ENCODE measurements at places on chromosomes 2 and 18.

- DNase-seq = no peak
Measured at GRCh38 chr18:5840547-5840946, 54.8 kb downstream of the TMEM200C start.

GRCh38 chr2:159968279-159968900 is 94.0 kb downstream of the PLA2R1 start:
- peak; percentile 23 for DNase-seq

GRCh38 chr18:37407571-37407970 is 158.0 kb downstream of the CELF4 start:
- no peak for DNase-seq

- DNase-seq = no peak
Measured at GRCh38 chr2:167471734-167472133, 583.5 kb downstream of the XIRP2 start.

DNA sequence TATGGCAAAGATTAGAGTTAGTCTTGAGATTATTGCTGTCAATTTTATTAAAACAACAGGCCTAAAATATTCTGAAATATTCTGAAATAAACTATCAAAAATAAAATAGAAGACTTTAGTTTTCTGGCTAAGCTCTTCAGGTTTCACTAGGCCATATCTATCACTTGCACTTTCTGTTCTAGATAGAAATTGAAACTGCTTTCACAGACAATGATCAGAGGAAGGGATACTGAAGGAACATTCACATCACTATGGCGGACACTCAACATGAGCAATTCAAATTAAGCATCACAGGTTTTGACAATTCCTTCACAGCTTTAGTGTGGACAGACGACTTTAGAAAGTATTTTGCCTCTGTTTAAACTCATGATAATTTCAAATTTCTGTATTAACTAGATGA is 586.4 kb upstream of the REG3G start:
- DNase-seq = no peak

- no peak for DNase-seq
Measured at GRCh38 chr18:62285281-62285680, 39.8 kb upstream of the TNFRSF11A start.

- peak; percentile 38 for DNase-seq
Measured at GRCh38 chr2:27074738-27075565, 3.5 kb upstream of the EMILIN1 start.

DNA sequence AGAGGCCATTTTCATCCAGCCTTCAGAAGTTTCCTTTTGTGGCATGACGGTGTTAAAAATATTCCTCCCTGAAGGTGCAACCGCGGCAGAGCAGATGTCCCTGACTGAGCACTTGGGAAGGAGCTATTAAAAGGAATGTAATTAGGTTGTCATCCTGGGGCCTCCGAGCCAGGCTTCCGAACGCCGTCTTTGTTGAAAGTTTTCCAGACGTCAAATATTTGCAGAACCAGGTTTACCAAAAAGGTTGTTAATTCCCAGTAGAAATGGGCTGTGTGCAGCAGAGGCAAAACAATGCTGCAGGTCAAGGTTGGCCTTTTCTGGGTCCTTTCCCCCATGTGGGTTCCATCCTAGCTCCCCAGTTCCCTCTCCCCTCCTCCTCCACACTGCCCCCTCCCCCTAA is 110.0 kb upstream of the STPG4 start:
- DNase-seq = peak; percentile 31

DNA sequence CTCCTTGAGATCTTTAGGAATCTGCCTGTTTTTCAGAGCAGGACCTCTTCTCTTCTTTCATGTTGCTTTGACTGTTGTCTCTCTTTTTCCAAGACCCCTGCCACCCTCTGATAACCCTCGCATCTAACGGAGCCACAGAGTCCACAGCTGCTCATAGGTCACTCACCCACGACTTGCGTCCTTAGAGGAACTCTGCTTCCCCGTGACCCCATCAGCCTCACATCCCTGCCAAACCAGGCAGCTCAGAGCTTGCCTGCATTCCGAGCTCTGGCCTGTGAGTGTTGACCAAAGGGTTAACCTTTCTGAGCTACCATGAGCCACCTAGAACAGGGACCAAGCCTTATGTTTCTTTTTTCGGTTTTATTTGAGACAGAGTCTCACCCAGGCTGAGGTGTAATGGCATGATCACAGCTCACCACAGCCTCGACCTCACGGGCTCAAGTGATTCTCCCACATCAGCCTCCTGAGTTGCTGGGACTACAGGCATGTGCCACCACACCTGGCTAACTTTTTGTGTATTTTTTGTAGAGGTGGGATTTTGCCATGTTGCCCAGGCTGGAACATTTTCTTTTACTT is 36.4 kb downstream of the CABLES1 start:
- no peak for DNase-seq

DNA sequence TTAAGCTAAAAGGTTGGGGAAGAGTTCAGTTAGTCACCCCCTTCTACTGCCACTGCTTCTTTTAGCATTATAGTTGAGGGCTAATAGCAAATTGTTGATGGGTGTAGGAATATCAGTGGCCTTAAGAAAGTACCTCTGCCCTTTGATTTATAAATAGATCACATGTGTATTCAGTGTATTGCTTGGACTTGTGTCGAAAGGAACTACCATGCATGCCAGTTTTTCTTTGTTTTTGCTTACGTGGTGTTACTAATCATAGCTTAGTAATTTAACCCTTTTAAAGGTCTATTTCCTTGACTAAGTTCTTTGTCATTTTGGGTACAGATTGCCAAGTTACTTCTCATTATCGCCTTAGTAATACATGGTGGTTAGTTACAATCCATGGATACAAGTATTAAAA is 85.6 kb downstream of the MIB1 start:
- no peak for DNase-seq

GRCh38 chr2:237072067-237072931 is 13.4 kb upstream of the COPS8 start:
- peak; percentile 20 for DNase-seq

- no peak for DNase-seq
Measured at GRCh38 chr2:129055824-129056223, 737.2 kb upstream of the HS6ST1 start.

GRCh38 chr2:216194013-216194412 is 84.9 kb downstream of the XRCC5 start:
- no peak for DNase-seq

GRCh38 chr2:11495844-11496681 is 30.1 kb upstream of the E2F6 start:
- DNase-seq = no peak

DNA sequence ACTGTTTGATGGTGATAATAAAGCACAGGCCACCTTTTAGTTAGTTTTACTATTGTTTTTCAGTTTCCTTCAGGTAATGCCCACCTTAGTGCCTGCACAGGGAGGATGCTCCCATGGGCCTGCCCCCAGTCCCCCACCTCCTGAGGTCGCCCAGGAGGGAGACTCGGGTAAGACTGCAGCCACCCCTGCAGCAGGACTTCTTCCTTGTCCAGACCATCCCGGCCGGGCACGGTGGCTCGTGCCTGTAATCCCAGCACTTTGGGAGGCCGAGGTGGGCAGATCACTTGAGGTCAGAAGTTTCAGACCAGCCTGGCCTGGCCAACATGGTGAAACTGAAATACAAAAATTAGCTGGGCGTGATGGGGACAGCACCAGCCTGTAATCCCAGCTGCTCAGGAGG is 68.1 kb upstream of the TANC1 start:
- no peak for DNase-seq

DNA sequence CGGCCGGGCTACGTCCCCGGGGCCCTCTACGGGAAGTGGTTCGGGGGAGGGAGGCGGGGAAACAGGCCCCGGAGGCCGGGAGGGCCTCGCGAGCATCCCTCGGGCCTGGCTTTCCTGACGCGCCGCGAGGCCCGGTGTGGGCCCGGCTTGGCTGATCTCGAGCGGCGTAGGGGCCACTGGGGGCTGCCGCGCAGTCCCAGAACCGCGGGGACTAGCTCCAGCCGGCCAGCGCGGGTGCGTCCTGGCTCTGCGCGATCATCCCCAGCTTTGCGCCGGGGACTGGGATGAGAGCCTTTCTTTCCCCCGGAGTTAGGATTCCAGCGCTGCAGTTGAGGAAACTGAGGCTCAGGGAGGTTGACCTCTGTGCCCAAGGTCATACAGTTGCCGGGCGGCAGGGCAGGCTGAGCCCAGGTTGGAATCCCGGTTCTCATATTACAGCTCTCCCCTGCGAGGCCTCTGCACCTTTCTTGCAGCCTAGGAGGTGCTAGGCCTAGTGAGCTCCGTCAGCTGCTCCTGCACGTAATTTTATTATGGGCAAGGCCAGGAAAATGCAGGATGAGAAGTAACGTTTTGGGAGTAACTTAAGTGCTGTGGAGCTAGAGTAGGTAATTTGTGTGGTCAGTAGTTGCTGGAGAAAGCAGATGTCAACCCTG is 501 bp downstream of the LPIN1 start:
- DNase-seq = peak; percentile 50

GRCh38 chr2:181289698-181290097 is 167.5 kb upstream of the ITGA4 start:
- DNase-seq = no peak

GRCh38 chr18:62518460-62519375 is 4.1 kb upstream of the ZCCHC2 start:
- DNase-seq = no peak

DNA sequence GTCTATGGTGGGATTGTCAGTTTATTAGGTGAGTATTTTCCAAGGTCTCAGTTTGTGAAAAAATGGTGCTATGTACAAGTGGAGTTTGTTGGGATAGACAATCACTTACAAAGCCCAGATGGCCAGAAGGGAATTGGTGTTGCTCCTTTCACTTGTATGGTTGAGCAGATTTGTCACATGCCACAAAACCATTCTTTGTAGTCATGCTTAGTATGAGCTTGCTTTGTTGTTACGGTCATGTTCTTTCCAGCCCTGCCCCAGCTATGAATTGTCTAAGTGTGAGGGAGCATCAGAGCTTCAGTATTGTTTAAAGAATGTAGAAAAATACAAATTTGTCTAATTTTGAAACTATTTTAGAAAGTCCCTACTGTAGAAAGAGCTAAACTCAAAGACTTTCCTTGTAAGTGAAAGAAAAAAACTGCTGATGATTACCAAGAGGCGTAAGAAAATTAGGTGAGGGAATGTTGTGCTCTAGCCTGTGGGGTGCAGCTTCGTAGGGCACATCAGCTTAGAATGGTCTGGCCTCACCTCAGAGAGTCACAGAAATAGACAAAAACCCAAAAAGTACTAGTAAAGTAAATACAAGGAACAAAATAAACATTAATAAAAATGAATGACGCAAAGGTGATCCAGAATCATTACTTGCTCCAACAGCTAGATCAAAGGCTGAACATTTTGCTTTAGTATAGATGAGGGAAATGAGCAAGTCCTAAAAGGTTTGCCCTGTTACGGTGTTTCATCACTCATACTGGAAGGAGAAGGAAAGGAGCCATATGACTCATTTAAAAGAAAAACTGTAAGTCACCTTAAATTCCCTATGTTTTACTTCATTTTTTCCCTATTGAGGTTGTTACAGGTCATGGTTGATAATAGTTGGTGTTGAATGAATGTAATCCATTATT is 9.2 kb downstream of the TGIF1 start:
- DNase-seq = no peak

GRCh38 chr2:15907461-15908324 is 32.7 kb upstream of the MYCN start:
- DNase-seq = no peak

- no peak for DNase-seq
Measured at GRCh38 chr2:29000481-29000880, 19.4 kb downstream of the TOGARAM2 start.

DNA sequence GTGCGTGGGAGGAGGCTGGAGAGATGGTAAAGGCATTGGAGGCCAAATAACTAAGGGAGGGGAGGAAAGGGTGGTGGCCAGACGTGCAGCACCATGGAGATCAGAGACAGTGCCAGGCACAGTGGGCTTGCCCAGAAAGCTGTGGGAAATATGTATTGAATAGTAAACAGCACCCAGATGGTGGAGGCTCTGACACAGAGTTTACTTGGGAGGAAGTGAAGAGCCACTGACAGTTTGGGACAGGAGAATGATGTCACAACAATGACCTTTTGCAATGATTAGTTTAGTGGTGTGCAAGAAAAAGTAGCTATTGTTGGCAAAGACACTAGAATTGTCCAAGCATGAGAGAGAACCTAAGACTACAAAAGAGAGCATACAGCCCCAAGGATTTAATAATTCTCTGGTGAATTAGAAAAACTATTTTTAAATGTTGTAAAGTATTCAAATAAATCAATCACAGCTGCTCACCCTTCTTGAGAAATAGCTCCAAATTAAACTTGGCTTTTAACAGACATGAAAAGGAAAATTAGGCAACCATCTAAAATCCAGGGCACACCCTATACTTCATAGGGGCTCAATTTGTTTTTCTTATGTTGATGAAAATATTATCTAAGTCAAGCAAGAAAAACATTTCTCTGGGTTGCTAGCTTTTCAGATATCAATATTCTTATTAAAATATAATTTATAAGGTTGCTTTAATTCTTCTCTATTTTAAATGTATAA is 458.7 kb upstream of the HNRNPA3 start:
- DNase-seq = no peak

DNA sequence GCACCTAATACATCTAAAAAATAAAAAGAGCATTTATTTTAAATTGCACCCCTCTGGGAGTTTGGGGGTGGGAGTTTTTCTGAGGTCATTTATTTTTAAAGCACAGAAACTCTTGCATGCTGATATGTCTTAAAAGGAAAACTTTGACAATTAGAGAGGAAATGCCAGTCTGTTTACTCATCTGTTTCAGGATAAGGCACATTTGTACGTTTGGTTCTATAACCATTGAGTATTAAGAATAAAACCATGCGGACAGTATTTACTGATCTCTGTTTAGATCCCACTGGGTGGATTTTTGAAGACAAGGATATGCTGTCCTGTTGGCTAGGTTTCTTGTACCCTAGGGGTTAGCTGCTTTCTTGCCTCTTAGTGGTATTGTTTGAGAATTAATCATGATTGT is 122.9 kb downstream of the TANC1 start:
- DNase-seq = no peak

- DNase-seq = no peak
Measured at GRCh38 chr2:188360485-188361263, 69.0 kb downstream of the GULP1 start.

- no peak for DNase-seq
Measured at GRCh38 chr2:134170294-134170693, 83.6 kb upstream of the MGAT5 start.

- DNase-seq = peak; percentile 45
Measured at GRCh38 chr2:215435280-215435869, 493 bp downstream of the FN1 start.

GRCh38 chr2:172283476-172283875 is 143.9 kb upstream of the ITGA6 start:
- no peak for DNase-seq

DNA sequence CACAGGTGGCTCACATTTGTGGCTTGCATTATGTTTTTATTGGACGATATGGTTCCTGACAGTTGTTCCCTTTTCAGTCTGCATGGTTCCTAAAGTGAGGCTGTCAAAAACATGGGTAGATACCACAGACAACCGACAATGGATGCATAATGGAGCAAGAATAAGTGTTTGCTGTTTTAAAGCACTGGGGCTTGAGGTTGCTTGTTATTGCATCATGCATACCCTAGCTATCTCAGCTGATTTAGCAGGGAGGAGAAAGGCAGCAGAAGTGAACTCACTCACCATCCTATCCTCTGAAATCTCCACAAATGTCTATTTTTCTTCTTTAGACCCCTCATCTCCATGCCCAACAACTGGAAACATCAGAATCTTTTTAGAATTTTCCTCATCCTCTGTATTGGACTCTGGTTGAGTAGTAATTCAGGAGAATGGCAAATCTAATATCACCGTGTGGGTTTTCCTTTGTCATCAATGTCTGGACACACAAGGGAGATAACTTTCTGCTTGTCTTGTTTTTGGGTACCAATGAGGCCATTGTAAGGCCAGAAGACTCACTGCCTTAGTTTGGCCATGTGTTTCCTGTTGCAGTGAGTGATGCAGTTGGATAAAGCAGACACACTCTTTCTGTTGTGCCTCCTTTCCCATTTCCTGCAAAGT is 46.7 kb downstream of the FBXO48 start:
- no peak for DNase-seq
